HAP-1 (cell line): ENCODE measurements at places on chromosomes 11 and 22.
A peak's percentile ranks its signal among the peaks of the same experiment; 100 is the strongest.

DNA sequence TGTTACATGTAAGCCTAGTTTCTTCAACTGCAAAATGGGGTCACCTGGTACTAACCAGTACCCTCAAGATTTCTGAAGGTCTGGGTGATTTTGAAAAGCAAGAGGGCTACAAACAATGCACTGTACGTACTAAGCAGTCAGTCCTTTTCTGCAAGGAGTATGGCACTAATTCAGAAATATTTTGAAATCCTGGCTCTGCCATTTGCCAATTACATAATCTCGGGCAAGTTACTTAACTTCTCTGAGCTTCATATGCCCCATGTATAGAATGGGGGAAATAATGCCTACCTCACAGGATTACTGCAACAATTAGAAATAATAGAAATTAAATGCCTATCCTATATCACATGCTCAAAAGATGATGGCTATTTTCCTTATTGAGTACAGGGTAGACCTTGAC lies 60.7 kb upstream of the CCDC89 start:
- no peak for DNase-seq

GRCh38 chr11:130141561-130142341 lies 17.8 kb upstream of the ST14 start:
- DNase-seq: no peak

DNA sequence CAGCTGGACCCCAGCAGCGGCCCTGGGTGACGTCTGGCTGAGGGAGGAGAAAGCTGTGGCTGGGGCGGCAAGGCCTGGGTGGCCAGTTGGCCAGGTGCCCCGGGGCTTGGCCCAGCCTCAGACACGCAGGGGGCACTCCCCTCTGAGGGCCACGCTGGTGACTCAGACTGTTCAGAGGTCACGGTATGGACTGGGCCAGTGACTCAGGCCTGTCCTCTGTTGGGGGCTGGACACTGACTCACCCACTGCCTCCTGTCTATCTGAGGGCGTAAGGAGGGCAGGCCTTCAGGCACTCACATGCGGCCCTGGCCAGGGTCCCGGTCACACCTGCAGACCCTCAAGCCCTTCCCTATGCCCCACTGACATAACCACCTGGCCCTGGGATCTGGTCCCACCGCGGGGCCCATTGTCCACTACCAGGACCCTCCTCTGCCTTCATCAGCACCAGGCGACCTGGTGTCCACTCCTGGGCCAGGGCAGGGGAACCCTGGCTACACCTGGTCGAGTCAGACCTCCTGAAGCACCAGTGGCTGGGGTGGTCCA lies 3.7 kb upstream of the MUC5AC start:
- no peak for DNase-seq

DNA sequence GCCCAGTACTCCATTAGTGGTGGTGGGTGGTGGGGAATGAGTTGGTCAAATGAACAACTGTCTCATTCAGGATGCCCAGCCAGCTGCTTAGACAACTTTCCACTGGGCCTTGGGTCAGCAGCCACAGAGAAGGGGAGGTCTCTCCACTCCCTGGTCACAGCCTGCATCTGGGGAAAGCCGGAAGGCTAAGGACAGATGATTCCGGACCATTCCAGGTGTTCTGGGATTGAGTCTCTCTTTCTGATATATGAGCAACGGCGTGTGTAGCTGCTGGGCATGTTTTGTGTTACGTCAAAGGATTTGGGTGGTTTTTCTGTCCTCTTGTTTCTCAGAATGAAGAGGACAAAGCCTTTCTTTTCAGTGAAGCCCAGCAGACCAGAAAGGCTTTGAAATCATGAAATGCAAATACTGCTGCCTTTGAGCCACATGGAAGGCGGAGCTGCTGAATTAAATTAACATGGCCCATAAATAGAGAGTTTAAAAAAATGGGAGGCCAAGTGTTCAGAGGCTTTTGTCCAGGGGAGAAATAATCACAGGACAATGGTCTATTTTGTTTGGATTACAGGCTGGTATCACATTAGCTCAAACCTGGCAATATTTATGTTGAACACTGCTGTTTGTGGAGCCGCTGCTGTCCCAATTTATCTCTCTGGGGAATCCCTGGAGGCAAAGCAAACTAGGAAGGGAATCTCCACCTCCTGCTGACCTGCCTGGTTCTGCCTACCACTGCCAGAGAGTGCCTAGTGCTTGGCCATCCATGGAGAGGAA lies 234.4 kb upstream of the E2F8 start:
- peak; percentile 92 for DNase-seq

DNA sequence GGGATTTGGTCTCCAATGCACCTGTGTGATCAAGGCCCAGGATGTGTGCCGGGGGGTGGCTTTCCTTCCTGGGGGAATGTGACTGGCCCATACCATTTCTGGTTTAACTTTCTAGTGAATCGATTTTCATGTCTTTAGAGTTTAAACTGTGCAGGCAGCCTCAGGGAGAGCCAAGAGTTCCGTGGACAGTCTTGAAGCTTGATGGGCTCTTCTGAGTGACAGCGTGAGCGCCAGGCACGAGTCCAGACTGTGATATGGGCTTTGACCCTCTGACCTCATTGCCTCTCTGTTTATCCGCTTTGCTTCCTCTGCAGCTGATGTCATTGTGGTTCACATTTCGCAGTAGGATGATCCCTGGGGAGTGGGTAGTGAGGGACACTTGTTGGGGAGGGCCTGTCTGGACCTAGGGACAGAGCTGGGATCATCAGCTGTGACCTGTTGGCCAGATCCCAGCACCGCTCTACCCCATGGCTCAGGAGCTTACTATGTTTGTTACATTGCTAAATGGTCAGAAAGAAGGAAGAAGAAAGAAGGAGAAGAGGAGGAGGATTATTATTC lies 80.6 kb upstream of the CLDN5 start:
- DNase-seq: no peak

GRCh38 chr11:16403448-16403803 lies 47.1 kb upstream of the SOX6 start:
- no peak for DNase-seq

- DNase-seq: peak; percentile 90
Observed at GRCh38 chr22:39490135-39490798, 11.8 kb upstream of the MIEF1 start.

- no peak for DNase-seq
Observed at GRCh38 chr11:69444381-69445130, 36.9 kb upstream of the LINC01488 start.

- DNase-seq: no peak
Observed at GRCh38 chr11:28701760-28702449, 593.7 kb downstream of the METTL15 start.
